ENCODE measurements at places on chromosomes 6 and 20. TPM values are rescaled to one million over a fixed set of nuclear protein-coding genes. Genes with fewer than 3 reads are reported as not detected.

DNA sequence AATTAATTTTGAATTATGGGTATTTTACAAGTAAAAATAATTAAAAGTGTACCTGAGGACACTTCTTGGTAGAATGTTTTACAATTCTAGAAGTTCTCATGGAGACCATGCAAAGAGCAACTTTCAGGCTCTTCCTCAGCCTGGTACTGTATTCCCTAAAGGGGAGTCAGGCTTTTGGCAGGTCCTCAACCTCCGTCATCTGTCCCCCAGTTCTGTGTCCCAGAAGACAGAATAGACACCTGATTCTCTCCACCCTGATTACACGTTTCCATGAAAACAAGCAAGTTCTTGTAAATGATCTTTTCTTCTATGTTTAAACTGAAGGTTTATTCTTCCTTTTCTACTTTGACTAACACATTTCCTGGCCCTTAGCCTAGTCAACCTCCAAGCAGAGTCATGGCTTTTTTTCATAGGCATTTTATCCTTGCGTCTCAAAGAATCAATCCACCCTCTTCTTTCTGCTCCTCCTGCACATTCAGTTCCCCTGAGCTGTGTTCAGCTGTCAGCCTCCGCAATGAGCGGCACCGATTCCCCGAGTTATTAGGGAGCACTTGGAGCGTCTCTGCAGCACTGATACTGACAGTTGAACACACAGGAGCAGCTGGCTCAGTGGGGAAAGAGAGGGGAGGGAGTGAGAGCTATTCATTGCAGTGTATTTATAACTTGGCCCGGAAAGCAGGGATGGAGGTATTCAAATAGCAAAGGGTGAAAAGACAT, 1082.4 kb upstream of the MAP3K7 start:
- no peak for DNase-seq

GRCh38 chr20:16821211-16822089, 73.3 kb downstream of the OTOR start:
- peak; percentile 57 for DNase-seq

GRCh38 chr6:167993169-167993568, 4.3 kb upstream of the KIF25 start:
- DNase-seq = no peak

DNA sequence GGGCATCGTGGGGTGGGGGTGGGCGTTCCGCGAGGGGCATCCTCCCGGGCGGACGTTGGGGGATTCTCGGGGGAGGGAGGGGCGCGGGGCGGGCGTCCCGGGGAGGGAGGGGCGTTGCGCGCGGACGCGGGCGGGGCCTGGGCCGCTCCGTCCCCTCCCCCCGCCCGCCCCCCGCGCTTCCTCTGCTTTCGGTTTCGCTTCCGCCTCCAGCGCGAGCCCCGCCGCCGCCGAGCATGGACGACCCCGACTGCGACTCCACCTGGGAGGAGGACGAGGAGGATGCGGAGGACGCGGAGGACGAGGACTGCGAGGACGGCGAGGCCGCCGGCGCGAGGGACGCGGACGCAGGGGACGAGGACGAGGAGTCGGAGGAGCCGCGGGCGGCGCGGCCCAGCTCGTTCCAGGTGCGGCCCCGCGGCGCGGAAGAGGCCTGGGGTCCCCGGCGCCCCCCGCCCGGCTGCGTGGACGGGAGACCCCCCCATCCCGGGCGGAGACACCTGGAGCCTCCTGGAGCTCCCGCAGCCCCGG, at the start of gene OGFR:
OGFR (plus strand) TSS at position 209 of the 528 bp plus-strand sequence; CDS start at position 234, 25 bp downstream.
- DNase-seq = peak; percentile 55

DNA sequence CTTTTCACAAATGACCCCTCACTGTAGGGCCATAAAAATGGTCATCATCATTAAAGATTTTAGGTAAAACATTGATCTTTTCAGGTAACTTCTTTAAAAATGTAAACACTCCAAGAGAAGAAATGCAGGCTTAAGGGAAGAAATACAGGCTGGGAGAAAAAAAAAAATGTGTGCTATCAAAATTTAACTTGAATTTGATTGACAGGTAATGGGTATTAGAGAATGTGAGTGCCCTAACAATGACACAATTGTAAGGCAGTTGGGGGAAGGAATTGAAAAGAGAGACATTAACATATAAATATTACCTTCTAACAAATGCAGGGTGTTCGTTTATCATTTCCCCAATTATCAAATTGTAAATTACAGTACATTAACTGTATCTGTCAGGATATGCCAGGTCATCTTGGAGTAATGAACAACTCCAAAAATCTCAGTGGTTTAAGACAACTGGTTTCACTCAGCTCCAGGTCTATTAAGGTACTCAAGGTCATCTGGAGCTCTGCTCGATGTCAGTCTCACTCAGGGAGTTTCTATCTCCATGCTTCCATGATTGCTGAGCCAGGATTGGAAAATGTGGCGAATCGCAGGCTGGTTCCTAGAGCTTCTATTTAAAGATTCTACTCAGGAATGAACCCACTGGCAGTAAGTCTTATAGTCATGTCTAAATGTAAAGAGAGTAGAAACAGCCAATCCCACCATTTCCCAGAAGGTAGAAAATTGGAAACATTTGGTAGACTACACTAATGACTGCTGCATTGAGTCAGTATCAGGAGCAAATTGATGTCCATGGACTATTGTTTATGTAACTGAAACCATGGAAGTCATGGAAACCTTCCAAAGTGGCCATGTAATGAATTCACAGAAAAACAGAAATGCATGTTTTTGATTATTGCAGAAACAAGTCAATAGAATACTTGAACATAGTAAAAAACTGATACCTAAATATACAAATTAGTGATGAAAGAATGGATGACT, 55.6 kb downstream of the FRK start:
- DNase-seq = no peak

- DNase-seq = no peak
Observed at GRCh38 chr6:126440923-126441322, 101.0 kb downstream of the CENPW start.

- peak; percentile 51 for DNase-seq
Observed at GRCh38 chr6:13488015-13488895, 855 bp upstream of the GFOD1 start.

- DNase-seq = no peak
Observed at GRCh38 chr6:169167581-169168301, 85.9 kb downstream of the THBS2 start.

GRCh38 chr20:2564406-2564805, 28.0 kb downstream of the TMC2 start:
- DNase-seq = no peak

- DNase-seq = no peak
Observed at GRCh38 chr6:134647861-134648260, 302.0 kb downstream of the ALDH8A1 start.

DNA sequence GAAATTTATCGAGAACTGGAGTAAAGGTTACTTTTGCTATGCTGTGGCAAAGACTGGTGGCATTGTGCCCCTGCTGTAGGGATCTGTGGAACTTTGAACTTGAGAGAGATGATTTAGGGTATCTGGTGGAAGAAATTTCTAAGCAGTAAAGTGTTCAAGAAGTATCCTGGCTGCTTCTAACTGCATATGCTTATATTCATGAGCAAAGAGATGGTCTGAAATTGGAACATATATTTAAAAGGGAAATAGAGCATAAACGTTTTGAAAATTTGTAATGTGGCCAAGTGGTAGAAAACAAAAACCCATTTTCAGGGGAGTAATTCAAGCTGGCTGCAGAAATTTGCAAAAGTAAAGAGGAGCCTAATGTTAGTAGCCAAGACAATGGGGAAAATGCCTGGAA, 12.3 kb upstream of the UFL1 start:
- DNase-seq = no peak

GRCh38 chr20:5890773-5891441, 59.4 kb downstream of the TRMT6 start:
- DNase-seq = no peak

GRCh38 chr6:94478133-94479005, 1059.0 kb upstream of the EPHA7 start:
- DNase-seq = no peak

GRCh38 chr20:15922556-15922955, 650.7 kb downstream of the KIF16B start:
- no peak for DNase-seq

GRCh38 chr6:139711804-139712585, 337.5 kb upstream of the CITED2 start:
- no peak for DNase-seq

DNA sequence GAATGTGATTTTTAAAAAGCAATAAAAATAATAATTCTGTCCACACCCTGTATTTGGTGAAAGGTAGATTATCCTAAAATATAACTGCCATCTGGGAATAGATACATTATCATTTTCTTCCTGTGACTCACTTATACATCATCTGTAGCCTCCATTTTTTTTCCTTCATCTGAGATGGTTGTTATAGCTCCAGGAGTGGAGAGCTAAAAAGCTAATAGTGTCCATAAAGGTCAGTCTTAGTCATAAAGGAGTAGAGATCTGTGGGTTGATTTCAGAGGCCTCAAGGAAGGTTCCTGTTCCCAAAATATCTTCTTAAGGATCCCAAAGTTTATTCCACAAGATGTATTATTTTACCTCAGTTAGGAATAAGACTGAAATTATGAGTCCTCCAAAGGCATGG, 41.1 kb downstream of the FBXO5 start:
- DNase-seq = no peak

DNA sequence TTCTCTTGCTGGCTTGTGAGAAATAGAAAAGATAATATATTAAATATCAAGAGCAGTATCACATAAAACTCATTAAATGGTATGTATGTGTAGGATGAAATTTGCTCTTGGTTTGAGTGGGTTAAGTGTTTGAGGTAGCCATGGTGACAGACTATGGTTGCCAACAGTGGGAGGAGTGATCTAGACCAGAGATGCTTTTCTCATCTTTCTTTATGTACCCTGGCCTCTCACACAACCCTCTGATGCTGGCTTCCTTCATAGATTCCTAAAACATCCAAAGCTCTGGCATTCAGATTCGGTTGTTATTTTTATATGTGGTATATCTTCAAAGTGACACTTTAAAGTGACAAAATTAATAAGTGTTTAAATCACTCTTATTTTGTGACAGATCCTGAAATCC, 9.0 kb upstream of the MLIP start:
- no peak for DNase-seq

DNA sequence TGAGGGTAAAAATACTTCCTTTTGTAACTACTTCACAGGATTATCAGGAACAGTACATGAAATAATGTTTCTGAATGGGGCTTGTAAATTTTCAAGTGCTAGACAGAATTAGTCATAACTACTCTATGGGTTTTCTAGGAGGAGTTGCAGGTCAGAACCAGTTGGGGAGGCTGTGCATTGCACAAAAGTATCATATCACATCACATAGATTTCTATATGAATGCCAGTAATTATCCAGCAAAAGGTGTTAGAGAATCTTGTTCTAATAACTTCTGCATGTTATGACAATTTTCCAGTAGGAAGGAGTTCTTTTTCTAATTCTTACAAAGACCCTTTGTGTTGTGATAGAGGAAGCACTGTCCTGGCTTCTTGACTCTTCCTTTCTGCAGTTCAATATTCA, 551.6 kb downstream of the COL12A1 start:
- DNase-seq = no peak

- DNase-seq = no peak
Observed at GRCh38 chr6:108598305-108598863, 37.7 kb downstream of the FOXO3 start.

DNA sequence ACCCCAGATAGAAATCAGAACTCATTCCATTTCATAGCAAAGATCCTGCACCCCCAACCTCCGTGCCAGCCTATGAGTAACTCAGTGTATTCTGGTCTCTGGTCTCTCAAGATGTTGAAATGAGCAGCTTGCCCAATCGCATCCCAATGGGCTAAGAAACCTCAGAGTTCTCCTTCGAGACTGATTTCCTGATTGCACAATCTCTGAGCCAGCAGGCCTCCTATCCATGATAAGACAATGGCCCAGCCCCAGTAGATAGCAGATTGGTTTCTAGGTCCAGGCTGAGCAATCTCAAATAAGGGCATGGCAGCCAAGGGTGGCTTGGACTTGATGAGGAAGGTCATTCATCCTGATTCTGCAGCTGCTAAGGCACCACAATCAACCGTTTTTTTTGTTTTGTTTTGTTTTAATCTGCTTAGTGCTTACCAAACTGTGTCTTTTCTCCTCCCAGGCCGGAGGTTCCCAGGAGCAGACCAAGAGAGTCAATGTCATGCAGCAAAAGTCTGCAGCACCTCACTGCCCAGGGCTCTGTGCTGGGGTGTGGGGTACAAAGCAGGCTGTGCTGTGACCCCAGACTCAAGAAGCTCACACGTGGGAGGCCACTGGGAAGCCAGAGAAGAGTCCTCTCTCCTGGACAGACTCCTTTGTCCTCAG, 125.1 kb upstream of the NXT1 start:
- no peak for DNase-seq

GRCh38 chr6:142929751-142930358, 15.1 kb downstream of the HIVEP2 start:
- no peak for DNase-seq

GRCh38 chr6:25327432-25327831, 48.3 kb downstream of the CARMIL1 start:
- no peak for DNase-seq

DNA sequence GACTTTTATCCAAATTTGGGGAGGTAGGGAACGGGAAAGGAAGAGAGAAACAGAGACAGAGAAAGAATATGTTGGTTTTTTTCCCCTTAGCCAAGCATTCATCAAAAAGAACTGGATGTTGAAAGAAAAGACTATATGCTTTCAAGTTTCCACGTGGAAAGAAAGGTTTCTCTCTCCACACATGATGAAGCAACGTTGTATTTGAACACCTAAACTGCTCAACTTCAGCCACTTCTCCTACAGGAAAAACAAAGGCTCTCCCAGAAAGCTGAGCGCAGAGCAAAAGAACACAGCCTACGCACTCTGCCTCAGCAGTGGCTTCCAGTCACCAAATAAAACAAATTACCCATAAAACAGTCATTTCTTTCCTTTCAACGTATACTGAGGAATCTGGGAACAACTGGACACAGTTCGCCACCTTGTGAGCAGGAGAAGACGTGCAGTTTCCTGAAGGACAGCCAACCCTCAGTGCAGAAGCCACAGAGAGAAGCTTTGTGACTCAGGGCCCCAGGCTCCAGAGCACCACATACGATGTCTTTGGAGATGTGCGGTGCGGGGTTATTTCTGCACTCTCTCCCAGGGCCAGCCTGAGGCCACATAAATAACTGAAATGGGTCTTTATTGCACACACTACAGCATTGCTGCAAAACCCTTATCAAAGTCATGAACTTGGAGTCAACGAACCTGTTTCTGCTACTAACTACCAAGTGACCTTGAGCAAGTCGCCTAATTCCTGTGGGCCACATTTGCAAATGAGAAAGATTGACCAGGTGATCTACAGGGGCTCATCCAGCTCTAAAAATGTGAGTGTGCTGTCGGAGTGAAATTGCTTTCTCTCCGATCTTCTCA, 10.1 kb downstream of the IL17F start:
- peak; percentile 70 for DNase-seq

The B3GAT2 gene
- total RNA-seq = 0.24 TPM

The TBC1D32 gene
- 9.0 TPM for total RNA-seq

The TMEM200A gene
- total RNA-seq = 6.4 TPM

The DEFB126 gene
- total RNA-seq = not detected

The SRSF6 gene
- 336 TPM for total RNA-seq

The PROCR gene
- total RNA-seq = 6.4 TPM

The SOX18 gene
- 1.6 TPM for total RNA-seq

The TREM2 gene
- not detected for total RNA-seq

The DEFB124 gene
- total RNA-seq = not detected

The ETV7 gene
- total RNA-seq = 0.94 TPM

The MAN1A1 gene
- total RNA-seq = 1.9 TPM

The DZANK1 gene
- 9.6 TPM for total RNA-seq
